ENCODE measurements at places on chromosomes 1 and 21.

- no peak for DNase-seq
Observed at GRCh38 chr1:230143534-230143933, 76.5 kb downstream of the GALNT2 start.

- no peak for DNase-seq
Observed at GRCh38 chr21:42843056-42843455, 36.3 kb downstream of the WDR4 start.

- no peak for DNase-seq
Observed at GRCh38 chr1:60113028-60113427, 39.5 kb upstream of the C1orf87 start.

GRCh38 chr1:19432943-19433718 is 52.2 kb downstream of the CAPZB start:
- DNase-seq, result no peak

DNA sequence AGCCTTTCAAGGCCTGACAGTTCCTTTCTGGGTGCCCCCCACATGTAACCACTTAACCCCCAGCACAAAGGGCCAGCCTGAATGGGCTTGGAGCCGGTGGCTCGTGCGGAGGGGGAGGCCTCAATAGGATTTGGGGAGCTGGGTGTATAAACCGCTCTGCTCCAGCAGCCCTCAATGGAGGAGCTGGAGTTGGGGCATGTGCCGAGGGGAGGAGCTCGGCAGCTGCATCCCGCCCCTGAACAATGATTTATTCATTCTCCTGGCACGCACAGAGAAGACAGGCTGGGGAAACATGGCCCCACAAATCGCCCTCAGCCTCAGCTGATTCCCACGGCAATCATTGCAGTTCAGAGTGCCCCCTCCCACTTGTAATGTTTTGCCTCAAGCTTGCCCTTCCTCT is 6.9 kb upstream of the C1orf216 start:
- DNase-seq, result no peak

GRCh38 chr1:8858888-8859706 is 19.4 kb downstream of the ENO1 start:
- DNase-seq, result peak; percentile 84

GRCh38 chr1:88140325-88140724 is 543.7 kb upstream of the PKN2 start:
- DNase-seq, result no peak

DNA sequence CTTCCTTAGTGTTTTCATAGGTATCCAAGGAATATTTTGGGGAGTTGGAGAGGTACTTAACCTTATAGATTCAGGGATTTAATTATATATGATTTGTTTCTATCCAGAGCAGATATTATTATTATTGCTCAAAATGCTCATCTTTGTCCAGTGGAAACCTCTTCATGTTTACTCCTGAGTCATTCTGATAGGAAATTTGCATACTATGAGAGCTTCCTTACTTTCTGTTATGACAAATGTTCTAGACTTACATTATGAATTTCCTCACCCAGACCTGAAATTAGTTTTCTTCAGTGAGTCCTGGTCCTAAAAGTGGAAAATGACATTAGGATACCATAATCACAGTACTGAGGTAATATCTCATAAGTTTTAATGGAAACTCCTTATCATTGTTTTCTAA is 57.5 kb upstream of the PLPPR5 start:
- no peak for DNase-seq

DNA sequence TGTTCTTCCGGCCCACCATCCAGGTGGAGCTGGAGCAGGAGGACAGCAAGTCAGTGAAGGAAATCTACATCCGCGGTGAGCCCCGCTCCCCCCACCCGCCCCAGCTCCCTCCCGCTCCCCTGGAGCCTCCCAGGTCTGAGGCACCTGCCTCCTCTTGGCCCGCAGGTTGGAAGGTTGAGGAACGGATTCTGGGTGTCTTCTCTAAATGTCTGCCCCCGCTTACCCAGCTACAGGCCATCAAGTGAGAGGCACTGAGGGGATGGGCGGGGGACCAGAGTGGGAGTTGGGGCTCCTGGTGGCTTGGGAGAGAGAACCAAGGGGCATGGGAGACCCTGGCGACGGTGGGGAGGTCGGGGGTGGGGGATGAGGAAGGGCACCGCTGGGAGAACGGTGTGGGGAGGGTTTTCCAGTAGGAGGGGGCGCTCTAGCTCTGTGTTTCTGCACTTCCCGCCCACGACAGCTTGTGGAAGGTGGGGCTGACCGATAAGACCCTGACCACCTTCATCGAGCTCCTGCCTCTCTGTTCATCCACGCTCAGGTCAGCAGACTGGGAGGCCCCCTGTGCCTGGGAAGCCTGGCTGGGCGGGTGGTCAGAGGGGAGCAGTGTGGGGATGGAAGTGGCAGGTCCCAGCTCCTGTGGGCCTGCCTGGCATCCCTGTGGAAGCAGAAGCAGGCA is 4.2 kb downstream of the LRRC71 start:
- DNase-seq, result no peak

DNA sequence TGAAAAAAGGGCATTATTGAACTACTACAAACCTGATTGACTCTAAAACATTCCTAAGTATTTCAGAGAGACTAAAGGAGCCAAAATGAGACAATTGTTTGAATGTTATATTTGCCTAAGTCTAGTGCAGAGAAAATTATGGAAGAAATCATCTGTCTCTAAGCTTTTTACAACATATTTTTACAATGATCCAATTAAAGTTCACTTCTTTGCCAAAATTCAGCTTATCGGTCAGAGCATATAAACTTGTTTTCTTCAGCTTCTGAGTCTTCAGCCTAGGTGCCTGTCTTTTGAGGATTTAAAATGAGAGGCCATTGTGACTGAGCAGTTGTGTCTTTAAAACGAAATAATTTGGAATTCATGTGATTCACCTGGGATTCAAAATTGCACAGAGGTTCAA is 181.2 kb upstream of the SGIP1 start:
- no peak for DNase-seq

- DNase-seq, result no peak
Observed at GRCh38 chr1:77283701-77284425, 2.0 kb downstream of the AK5 start.

- peak; percentile 81 for DNase-seq
Observed at GRCh38 chr1:94335950-94336349, 82.2 kb upstream of the ABCD3 start.

All from Kasumi-1 (cell line).